ENCODE measurements at places on chromosomes 1 and 21.

DNA sequence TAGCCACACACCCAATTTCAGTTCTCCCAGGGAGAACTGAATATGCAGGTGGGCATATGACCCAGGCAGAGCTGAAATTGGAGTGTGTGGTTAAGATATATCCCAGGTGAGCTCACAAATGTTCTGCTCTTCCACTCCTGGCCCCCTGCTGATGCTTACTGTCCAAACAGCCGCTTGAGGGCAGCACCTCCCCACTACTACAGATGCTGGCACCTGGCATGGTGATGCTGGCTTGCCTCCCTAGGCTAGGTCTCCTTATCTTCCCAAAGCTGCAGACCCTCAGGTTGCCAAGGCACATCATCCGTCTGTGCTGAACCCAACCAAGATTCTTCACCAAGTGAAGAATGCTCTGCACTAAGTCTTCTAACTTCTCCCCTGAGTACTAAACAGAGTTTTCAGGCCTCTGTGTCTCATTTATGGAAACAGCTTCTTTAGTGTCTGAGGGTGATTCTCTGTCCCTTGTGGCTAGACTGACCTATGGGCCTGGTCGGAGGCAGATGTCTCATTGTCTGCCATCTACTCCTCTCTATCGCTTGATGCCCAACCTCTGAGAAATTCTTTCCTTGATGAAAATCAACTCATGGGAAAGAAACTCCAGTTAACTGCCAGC, 27.2 kb downstream of the XCL1 start:
- DNase-seq: peak; percentile 78

DNA sequence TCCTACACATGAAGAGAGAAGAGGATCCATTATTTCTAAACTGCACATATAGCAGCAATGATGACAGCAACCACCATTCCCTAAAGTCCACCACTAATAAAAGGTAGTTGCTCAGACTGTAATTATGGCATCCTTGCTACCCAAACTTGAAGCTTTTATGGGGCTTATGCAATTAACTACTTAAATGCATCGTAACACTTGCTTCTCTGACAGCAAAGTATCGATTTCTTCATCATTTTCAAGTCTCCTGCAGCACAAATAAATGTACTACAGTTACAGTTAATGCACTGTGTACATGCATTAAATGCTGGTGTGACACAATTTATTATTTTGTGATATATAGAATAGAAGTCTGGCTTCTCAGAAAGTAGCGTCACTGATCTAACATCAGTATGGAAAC, 241.7 kb downstream of the USH2A start:
- no peak for DNase-seq

GRCh38 chr1:220652995-220653394, 37.2 kb upstream of the C1orf115 start:
- no peak for DNase-seq

DNA sequence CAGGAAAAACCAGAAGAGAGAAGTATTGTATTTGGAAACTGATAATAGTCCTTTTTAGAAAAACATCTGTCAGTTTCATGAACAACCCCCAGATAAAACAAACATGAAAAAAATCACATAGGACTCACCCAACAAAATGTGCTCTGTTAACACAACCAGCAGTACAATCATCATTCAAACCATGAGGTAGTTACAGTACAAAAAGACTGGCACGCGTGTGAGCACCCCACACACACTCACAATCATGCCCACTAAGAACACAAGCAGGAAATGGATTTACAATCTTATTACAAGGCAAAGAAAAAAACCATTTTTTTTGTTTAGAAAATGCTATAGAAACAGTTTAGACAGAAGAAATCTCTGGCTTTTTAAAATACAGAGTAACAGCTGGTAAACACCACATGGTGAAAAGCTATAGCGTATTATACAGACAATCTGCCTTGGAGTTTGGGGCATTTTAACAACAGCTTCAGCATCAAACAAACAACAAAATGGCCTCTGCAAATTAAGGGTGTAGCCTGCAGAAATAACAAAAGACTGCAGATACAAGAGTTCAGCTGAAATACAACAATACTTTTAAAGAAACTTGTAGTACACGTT, 180.0 kb downstream of the CDC7 start:
- no peak for DNase-seq

DNA sequence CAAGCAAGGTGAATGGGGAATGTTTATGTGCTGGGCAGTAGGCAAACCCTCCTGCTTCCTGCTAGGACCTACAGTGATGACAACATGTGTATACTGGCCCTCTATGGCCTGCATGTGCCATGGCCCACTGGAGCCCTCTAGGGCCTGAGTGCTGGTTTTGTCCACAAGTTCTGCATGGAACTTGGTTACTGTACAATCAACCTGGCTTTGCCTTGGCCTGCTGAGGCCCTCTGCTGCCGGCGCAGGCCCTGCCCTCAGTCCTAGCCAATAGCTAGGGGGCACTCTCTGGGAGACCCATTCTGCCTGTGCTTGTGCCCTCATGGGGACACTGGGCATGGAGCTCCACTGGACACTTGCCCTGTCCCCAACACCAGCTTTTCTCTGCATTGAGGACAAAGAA, 138.6 kb upstream of the NGF start:
- peak; percentile 26 for DNase-seq

DNA sequence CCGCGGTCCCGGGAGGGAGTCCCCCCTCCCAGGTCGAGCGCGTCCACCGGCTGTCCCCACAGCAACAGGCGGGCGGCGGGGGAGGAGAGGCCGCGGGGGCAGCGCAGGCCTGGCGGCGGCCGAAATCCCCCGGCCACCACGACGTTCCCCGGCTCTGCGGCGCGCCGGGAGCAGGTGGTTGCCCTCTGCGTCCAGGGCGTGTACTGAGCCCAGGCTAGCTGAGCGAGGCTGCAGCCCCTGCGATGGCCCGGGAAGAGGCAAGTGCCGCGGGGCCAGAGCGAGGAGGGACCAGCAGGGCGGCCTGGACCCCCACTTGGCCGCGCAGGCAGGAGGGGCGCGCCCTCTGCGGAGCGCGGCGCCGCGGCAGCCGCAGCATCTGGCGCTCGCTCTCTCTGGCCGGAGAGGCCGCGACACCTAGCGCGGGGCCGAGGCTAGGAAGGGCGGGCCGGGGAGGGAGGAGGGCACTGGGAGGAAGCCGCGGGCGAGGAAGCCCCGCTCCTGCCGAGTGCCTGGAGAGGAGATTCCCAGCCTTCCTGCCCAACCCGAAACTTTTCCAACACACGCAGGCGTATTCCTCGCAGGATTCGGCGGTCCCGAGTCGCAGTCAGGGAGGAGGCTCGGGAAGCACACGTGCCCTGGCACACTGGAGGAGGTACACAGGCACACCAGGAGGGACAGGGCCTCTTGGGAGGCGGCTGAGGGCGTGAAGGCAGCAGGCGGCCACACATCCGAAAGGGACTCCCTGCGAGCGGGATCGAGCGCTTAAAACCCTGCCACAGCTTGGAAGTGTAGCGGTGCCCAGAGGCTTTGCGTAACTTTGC, 4.9 kb upstream of the PROX1 start:
- DNase-seq: no peak

GRCh38 chr1:111733183-111733991, 5.8 kb downstream of the INKA2 start:
- peak; percentile 86 for DNase-seq

DNA sequence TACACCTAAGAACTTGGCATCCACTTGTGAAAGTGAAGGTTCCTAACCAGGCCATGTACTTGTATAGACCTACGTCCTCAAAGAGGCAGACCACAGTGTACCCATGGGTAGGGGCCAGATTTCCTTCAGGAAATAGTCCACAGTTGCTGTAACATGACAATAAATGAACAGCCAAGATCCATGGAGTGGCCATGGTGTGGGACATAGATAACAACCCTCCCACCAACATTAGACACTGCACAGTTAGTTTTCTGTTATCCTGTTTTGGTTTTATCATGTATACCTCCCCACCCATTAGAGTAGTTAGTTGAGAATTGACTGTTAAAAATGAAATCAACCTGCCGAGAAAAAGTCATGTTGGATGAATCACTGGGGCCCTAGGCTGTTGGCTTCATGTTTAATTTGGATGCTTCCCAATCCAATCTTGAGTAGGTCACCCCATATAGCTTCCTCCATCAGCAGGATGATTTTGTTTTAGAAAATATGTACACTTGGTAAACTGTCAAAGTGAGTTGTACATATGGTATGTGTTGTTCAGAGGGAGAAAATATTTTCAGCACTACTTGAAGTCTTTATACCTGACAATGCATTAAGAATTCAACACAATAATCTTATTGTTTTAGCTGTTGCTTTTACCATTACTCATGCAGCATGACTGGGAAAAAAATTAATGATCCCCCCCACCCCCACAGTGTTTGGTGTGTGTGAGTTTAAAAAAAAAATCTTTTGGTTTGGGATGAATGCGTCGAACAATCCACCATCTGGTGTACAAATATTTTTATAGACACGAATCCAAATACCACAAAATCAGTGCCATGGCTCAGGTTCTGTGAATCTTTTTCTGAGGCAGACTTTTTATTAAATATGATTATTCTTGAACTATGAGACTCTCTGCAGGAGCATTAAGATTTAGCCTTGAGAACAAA, 88.3 kb upstream of the ARHGAP29 start:
- peak; percentile 99 for DNase-seq

DNA sequence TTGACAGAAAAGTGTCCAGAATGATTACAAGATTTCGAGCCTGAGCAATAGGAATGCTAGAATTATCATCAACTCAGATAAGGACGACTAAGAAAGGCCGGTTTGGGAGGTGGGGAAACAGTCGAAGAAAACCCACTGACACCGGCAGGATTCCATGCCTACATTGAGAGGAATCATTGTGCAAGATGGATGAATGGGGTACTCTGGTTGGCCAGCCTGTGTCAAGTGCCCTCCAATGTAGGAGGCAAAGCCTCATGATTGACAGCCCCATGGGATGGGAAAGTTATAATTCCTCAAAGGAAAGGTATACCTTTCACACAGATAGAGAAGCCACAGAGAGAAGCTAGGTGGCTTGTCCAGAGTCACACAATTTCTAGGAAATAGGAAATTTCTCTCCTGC, 153.5 kb upstream of the CTTNBP2NL start:
- no peak for DNase-seq

DNA sequence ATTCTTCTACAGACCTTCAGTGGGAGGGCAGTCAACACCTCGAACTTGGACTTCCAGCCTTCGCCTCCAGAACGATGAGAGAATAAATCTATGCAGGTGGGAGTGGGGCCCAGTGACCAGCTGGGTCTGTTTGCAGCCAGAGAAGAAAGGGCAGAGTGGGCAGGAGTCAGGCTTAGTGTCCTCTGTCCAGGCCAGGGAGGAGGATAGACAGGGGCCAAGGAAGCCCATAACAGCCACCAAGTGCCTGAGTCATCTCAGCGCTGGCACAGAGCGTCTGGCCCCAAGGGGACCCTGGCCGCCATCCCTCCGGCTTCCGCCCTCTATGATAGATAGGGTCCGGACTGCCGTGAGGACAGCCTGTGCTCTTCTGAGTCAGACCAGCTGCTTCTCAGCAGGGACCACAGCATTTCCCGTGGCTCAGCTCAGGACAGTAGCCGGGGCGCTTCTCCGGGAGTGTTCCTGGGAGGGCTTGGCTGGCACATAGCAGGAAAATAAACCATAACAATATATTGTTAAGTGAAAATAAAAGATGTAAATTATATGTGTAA, 133.1 kb upstream of the C1orf174 start:
- DNase-seq: no peak

GRCh38 chr1:218430822-218431221, 85.7 kb downstream of the TGFB2 start:
- DNase-seq: peak; percentile 44

DNA sequence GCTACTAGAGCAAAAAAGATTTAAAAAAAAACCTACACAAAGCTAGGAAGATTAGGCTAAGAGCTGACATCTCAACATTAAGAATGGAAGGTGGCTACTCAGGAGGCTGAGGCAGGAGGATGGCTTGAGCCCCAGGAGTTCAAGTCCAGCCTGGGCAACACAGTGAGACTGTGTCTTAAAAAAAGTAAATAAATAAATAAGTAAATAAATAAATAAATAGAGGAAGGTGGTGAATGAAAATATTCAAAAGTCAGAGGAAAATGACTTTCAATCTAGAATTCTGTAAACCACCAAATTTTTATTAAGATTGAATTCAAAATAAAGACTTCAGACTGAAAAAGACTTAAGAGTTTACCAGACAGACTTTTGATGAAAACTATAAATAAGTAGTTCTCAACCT, 50.9 kb upstream of the TMPRSS2 start:
- DNase-seq: no peak

DNA sequence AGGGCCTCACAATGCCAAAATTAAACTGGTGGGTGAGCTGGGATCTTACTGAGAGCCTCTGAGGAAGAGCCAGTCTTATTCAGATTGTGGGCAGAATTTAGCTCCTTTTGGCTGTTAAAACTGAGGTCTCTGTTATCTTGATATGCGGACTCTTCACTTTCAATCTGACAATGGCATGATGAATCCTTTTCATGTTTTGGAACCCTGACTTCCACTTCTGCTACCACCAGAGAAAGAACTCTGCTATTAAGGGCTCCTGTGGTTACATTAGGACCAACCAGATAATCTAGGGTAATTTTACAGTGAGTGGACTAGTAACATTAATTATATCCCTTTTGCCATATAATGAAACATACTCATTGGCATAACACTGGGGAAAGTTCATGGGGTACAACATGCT, 219.0 kb downstream of the LRRIQ3 start:
- DNase-seq: no peak

- DNase-seq: peak; percentile 63
These were observed 7.8 kb downstream of the NUAK2 start for GRCh38 chr1:205313563-205314308.

- DNase-seq: peak; percentile 46
These were observed 131.6 kb downstream of the ETS2 start for GRCh38 chr21:38937286-38937790.

DNA sequence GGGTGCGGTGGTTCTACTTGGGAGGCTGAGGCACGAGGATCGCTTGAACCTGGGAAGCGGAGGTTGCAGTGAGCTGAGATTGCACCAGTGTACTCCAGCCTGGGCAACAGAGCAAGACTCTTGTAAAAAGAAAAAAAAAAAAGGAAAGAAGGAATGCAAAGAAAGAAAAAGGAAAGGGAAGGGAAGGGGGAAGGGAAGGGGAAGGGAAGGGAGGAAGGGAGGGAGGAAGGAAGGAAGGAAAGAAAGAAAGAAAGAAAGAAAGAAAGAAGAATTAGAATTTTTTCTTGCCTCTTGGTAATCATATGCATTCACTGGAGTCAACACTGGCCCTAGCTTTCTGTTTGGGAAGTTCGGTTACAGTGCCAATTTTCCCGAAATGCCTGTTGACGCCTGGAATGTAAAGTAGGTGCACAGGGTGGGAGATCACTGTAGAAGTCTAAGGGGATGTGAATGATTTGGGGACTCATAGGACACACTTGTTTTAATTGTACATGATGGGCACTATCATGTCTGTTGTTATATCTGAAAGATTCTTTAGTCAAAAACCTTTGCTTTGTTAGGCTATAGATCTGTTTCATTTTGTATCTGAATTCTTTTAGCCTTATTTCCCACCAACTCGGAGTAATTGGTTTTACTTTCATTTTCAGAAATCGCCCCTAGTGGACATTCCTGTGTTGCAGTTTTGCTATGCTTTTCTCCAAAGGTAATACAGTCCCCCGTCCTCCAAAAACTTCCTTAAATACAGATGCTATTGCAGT, 59.8 kb upstream of the MORC3 start:
- DNase-seq: peak; percentile 85

DNA sequence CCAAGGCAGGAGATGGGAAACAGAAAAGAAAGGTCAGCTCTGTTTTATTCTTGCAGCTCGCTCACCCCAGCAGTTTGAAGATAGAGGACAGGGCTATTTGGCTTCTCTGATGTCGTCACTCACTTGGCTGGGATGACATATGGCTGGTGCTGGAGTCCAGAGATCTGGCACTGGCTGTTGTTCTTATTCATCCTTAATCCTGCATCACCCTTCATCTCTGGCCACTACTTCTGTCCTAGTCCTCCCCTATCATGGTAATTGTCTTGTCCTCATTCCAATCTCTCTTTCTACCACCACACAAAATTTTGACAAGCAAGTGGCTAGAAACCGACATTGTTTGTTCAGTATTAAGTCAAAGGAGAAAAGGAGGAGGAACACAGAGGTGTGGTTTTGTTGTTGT, 103.8 kb upstream of the PDE4B start:
- no peak for DNase-seq
